ENCODE measurements at places on chromosomes 4 and X. TPM values are rescaled to one million over a fixed set of nuclear protein-coding genes. Genes with fewer than 3 reads are reported as not detected.
A peak's percentile ranks its signal among the peaks of the same experiment; 100 is the strongest.

The DMRTC1B gene
- not detected for polyA plus RNA-seq

The PAGE4 gene
- 6.4 TPM for polyA plus RNA-seq

The FRMPD3 gene
- not detected for polyA plus RNA-seq

The BEX4 gene
- polyA plus RNA-seq = 309 TPM

The PHOX2B gene
- polyA plus RNA-seq = not detected

The TACR3 gene
- polyA plus RNA-seq = not detected

DNA sequence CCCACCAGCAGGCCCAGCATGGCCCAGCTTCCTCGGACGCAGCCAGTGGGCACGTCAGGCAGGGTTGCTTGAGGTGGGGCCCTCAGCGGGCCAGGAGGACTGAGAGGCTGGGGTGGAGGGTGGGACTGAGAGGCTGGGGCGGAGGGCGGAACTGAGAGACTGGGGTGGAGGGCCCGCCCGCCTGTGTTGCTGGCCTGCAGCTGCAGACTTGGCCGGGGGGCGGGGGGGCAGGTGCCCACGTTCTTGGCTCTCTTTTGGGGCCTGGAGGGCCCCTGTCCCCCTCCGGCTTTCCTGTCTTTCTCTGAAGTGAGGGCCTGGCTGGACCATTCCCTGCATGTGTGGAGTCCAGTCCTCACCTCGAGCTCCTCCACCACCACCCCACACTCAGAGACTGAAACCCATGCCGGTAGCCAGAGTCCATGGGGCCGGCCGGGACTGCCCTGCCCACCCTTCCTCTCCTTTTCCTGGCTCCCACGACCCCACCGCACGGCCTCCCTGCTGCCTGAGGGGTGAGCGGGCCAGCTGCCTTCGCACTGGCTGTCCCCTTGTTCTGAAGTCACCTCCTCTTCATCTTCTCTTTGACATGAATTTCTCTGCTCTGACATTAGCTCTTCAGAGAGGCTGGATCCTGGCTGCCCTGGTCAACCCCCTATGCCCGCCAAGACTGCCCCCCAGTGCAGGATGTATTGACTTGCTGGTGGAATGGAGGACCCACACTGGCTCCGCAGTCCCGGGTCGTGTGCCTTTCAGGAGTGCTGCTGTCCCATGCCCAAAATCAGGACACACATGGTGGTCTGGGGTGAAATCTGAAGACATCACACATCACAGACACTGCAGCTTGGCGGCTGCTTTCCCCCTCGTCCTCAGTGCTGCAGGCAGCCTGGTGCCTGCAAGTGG, 10.1 kb upstream of the NKX1-1 start:
- no peak for DNase-seq

GRCh38 chr4:185382754-185383153, 13.0 kb downstream of the LRP2BP start:
- DNase-seq = no peak

DNA sequence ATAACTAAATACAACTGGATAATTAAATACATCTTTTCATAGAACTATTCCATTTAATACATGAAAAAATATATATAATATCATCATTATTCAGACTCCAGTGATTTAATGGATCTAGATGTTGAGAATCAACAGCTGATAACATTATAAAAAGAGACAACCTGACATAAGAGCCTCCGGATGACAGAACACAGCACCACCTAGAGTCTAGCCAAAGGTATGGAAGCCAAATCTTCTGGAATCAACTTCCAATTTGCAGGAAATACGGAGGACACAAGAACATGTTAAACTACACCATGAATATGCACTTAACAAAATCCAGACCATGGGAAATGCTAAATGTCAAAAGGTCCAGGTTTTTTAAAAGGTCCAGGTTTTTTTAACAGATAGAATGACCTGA, 55.0 kb downstream of the LRBA start:
- DNase-seq = peak; percentile 19

DNA sequence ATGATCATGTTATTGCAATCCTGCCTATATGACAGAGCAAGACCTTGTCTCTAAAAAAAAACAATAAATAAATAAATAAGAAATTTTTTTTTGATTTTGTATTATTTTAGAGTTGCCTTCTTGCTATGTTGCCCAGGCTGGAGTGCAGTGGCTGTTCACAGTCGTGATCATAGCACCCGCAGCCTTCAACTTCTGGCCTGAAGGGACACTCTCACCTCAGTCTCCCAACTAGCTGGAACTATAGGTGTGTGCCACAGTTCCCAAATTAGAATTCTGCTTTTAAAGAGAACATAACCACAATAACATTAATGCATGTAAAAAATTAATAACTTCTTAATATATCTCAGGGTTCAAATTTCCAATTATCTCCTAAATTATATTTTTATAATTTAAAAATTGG, 7.8 kb downstream of the YIPF6 start:
- DNase-seq = no peak

GRCh38 chrX:29580560-29580959, 634.8 kb upstream of the MAGEB2 start:
- DNase-seq = no peak

- DNase-seq = no peak
Measured at GRCh38 chr4:153169776-153170175, 34.5 kb upstream of the TRIM2 start.

GRCh38 chr4:24642981-24643547, 58.7 kb upstream of the DHX15 start:
- no peak for DNase-seq

DNA sequence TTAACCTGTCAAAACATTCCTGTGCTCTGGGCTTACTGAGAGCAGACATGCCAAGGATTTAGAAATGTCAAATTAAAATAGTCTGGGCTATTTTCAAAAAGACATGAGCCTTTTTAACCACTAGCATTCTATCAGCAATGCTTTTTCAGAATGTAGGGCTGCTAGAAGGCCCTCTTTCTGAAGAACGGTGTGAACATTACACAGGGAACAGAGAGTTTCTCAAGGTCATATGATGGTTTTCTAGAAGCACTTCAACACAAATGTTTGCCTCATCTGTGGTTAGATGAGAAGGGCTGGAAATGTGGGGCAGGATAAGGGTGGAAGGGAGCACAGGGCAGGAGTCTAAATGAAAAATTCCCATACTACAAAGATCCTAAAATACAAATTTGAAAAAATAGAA, 39.3 kb downstream of the GRIA3 start:
- DNase-seq = no peak

GRCh38 chrX:703866-704265, 73.3 kb downstream of the SHOX start:
- DNase-seq = no peak

DNA sequence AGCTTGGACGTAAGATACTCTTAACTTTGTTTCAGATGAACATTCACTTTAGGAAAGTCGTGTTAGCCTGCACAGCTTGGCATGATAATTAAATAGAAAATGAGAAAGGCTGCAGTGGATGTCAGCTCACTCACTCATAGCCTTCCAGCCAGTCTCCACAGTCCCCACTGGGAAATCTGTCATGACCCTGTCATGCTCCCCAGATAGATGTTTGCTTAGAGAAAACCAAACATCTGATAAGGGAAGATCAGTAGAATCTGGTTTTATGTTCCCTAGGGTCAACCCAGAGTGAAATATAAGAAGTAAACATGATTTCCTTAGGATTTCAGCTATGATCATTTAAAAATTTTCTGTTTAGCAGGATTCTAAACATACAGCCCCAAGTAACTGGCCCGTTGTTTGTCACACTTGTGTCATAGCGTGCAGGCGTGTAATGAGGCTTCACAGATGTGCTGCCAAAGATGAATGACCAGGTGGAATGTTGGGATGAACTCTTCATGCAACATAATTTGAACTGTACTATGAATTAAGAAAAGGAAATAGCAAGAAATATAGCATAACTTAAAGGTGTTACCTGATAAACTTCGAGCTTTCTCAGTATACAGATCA, 180.1 kb downstream of the BANK1 start:
- DNase-seq = no peak

GRCh38 chr4:48270951-48271473, 1.4 kb upstream of the TEC start:
- no peak for DNase-seq

- no peak for DNase-seq
Measured at GRCh38 chr4:69092980-69093568, 3.2 kb upstream of the UGT2B7 start.

- no peak for DNase-seq
Measured at GRCh38 chr4:148044089-148044911, 312.4 kb downstream of the ARHGAP10 start.

DNA sequence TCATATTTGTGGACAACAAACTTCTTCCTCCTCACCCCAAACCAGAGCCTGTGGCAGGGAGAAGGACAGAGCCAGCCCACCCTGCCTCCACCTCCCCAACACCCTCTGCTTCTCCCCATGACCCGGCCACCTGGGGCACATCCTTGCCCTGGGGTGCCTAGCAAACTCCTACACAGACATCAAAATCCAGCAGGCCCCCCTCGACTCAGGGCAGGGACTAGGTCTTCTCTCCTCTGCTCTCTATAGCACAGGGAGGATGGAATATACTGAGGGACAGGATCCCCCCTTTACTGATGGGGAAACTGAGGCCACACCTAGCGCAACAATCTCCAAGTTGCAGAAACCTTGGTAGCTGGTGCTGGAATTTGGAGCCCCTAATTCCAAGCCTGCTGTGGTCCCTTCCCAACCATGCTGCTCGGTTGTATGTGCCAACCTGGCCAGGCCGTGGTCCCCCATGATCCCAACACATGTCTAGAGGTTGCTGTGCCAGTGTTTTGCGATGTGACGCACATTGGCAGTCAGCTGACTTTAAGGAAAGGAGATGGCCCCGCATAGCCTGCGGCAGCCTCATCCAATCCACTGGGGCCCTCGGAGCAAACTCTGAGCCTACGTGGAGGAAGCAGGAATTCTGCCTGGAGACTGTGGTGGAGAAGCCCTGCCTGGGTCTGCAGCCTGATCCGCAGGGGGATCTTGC, 53.9 kb upstream of the ADRA2C start:
- no peak for DNase-seq

DNA sequence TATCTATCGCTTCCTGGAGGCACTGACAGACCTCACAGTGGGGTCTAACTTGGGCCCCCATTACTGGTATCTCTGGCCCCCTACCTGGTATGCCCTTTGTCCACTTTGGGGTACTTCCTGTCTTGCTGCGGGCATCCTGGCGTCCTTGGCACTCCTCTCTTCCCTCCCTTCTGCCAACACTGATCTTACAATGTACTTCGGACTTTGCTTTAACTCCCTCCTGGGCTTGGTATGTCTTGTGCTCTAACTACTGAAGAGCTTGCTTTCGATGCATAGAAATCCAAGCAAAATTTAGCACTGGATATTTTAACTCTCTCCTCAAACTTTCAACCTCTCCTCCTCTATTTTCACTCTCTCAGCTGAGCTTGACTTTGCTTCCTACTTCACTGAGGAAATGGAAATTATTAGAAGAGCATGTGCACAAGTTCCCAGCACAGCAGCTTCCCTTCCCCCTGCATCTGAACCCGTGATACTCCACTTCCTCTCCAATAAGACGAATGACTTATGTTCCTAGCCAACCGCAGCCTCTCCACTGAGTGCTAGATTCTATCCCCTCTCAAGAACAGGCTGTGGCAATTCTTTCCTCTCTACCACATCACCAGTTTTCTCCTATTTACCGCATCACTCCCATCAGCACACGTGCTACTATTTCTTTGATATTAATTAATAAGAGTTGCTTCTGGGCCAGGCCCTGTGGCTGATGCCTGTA, 52.9 kb downstream of the SUPT20HL2 start:
- DNase-seq = no peak

DNA sequence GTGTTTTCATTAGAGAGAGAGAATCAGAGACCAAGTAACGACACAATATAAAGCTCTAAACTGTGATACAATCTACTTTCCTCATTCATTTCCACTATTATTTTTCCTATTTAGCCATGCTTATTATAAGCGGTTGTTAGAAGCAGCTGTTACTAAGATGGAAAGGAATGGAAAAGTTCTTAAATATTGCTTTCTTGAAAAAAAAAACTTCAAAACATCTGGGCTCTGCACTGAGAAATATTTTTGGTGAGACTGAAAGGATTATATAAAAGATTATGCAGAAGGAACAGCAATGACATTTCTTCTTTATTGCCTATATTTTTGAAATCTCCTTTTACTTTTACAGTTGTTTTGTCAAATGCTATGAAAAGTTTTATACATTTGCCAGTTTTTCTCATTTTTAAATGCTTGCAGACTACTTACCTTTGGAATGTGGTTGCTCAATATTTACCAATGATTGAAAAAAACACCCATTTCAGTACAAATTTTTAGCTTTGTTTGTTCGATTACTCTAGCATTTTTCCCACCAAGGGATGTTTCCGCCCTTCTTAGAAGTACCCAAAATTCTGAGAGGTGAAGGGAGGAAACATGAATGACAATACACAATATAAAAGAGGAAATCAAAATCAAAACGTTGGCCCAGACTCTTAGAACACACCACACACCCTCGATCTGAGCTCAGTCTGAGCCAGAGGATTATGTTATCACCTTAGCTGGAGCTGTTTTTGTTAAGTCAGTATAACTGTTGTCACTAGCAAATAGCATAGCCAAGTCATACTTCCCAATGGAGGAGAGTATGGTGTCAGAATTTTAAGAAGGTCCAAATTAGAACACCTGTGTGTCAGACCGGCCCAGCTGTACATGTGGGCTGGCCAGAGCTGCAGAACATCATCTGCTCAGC, 18.4 kb downstream of the DKK2 start:
- DNase-seq = no peak

GRCh38 chrX:143455046-143455445, 62.2 kb downstream of the SPANXN3 start:
- no peak for DNase-seq

GRCh38 chr4:175970072-175970471, 95.6 kb upstream of the WDR17 start:
- no peak for DNase-seq

- DNase-seq = no peak
Measured at GRCh38 chrX:11462136-11462535, 168.9 kb downstream of the AMELX start.

GRCh38 chr4:62912531-62912930, 1496.7 kb downstream of the TECRL start:
- no peak for DNase-seq

GRCh38 chrX:67159437-67159836, 384.4 kb upstream of the AR start:
- DNase-seq = no peak

All from K562 (cell line).